ENCODE measurements at places on chromosomes 4 and X.
A peak's percentile ranks its signal among the peaks of the same experiment; 100 is the strongest.

GRCh38 chr4:183855323-183856190 lies 49.5 kb upstream of the STOX2 start:
- no peak for DNase-seq

DNA sequence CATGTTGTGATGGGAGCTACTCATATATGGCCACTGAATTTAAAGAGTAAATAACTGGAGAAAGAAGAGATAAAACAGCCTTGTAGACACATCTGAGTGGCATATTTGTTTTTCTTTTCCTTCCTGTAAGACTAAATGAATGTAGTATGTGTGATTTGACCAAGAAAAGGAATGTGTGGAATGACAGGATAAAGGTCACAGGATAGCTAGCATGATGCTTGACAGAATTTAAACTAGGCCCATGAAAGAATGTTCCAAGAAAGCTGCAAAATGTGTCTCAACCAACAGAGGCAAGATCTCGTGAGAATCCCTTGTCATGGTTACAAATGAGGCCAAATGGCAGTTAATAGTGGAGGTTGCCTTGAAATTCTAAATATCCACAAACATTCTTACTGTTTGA lies 137.0 kb downstream of the KCNIP4 start:
- no peak for DNase-seq

- peak; percentile 35 for DNase-seq
Measured at GRCh38 chr4:8538703-8539567, 41.3 kb upstream of the GPR78 start.

DNA sequence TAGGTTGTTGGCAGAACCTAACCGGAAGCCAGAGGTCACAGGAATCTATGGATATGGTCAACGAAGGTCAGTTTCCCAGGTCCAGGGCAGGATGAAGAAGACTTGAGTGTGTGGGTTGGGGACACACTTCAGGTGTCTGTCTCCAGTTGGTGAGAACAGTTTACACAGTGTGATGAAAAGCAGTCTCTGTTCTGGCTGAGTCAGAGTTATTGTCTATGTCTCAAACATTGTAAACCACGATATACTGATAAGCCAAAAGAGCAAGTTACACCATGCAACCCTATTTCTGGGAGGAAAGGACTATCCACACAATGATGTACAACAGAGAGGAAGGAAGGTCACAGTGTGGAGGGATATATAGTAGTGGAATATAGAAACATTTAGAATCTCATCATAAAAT lies 187.1 kb upstream of the C1QTNF7 start:
- no peak for DNase-seq

- DNase-seq: no peak
Measured at GRCh38 chr4:23135792-23136645, 443.3 kb downstream of the GBA3 start.

- no peak for DNase-seq
Measured at GRCh38 chr4:168527560-168527959, 30.7 kb downstream of the PALLD start.

- DNase-seq: no peak
Measured at GRCh38 chr4:146243141-146243882, 29.0 kb downstream of the REELD1 start.

GRCh38 chr4:109113521-109113920 lies 188.9 kb downstream of the COL25A1 start:
- no peak for DNase-seq

GRCh38 chrX:107708762-107709161 lies 66.8 kb downstream of the TSC22D3 start:
- no peak for DNase-seq
